GM10248 (cell line): ENCODE measurements at places on chromosomes 2 and 18.

- peak; percentile 5 for DNase-seq
Observed at GRCh38 chr2:89850881-89851582, 1159.6 kb downstream of the RPIA start.

DNA sequence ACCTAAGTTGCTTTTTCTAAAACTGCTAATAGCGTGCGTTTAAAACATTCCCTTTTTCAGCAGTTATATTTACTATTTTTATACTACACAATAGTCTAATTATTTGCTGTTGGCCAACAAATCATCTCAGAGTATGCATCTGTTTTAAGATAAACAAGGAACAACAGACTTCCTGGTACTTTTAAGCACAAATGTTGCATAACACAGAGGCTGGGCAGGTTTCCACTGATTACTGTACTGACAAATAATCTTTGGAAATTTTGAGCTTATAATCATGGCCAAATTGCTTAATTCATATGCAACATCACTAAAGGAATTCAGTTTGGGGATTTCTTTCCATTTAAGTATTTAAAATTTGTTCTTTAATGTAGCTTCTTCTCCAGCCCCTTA, 737.4 kb upstream of the SALL3 start:
- DNase-seq, result no peak

- no peak for DNase-seq
Observed at GRCh38 chr2:47043142-47043890, 111.8 kb downstream of the STPG4 start.

GRCh38 chr2:159798376-159798725, 343 bp upstream of the CD302 start:
- DNase-seq, result no peak

DNA sequence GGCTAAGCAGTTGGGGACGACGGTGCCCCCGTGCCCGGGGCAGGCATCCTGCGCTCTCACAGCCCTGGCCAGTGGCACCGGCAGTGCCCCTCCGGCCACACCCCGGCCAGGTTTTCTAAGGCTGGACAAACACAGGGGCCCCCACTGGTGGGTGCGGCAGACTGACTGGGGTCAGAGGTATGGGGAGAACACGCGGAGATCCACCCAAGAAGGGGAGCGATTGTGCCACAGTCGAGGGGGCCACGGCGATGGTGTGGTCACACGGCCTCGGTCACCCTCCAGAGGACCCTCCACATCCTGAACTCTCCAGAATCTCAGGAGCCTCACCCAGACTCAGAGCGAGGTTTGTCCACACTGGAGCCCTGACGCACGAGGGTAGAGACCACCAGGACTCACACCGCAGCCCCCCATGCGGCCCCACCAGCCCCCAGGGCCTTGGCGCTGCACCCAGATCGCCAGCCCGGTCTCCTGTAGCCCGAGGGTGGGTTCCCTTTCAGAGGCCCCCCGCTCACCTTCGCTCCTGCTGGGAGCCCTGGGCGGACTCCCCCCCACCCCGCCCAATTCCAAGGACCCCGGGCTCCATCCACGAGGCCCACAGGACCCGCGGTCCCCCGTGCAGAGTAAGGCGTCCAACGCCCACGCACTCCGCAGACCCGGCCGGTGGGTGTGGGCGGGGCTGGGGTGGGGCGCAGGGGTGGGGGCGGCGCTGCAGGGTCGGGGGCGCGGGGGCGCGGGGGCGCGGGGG, 15.2 kb downstream of the PDCD1 start:
- DNase-seq, result peak; percentile 28

GRCh38 chr2:237927986-237928385, 38.8 kb upstream of the UBE2F start:
- DNase-seq, result no peak

DNA sequence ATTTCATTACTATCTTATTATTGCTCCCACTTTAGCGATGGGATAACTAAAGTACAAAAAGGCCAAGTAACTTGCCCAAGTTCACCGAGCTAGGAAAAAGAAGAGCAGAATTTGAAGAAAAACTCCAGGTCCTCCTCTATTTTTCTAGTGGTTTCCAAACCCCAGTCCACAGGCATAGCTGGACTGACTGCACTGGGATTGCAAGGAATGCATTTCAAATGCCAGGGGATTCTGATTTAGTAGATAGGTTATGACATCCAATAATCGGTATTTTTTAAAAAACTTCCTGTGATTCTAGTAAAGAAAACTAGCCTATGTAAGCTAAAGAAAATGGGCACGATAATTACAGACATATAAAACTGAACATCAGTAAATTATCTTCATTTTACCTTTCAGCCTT, 62.7 kb upstream of the GALNT5 start:
- DNase-seq, result no peak

GRCh38 chr18:23450022-23450421, 3.1 kb upstream of the RIOK3 start:
- no peak for DNase-seq

DNA sequence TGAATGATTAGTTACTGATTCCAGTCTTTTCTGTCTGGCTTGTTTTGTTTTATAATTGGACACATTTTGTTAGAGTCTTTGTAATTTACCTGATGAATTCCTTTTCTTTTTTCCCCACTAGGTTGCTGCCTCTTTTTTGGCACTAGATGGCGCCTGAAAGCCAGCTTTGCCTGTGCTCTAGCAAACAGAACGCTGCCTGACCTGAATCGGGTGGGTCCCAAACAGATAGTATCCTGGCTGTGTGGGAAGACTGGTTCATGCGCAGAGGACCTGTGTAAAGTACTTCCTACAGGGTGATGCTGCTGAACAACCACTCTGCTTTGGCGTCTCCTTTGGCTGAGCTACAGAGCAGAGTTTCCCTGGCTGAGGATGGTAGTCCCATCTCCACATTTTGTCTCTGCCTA, 288.2 kb downstream of the IKZF2 start:
- DNase-seq, result peak; percentile 6

DNA sequence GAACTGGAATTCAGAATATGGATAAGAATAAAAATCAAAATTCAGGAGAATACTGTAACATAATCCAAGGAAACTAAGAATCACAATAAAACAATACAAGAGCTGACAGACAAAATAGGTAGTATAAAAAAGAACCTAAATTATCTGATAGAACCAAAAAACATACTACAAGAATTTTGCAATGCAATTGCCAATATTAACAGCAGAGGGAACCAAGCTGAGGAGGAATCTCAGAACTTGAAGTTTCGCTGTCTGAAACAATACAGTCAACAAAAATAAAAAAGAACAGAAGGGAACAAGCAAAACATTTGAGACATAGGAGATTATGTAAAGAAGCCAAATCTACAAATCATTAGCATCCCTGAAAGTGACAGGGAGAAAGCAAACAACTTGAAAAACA, 84.1 kb upstream of the GALNT13 start:
- DNase-seq, result no peak

DNA sequence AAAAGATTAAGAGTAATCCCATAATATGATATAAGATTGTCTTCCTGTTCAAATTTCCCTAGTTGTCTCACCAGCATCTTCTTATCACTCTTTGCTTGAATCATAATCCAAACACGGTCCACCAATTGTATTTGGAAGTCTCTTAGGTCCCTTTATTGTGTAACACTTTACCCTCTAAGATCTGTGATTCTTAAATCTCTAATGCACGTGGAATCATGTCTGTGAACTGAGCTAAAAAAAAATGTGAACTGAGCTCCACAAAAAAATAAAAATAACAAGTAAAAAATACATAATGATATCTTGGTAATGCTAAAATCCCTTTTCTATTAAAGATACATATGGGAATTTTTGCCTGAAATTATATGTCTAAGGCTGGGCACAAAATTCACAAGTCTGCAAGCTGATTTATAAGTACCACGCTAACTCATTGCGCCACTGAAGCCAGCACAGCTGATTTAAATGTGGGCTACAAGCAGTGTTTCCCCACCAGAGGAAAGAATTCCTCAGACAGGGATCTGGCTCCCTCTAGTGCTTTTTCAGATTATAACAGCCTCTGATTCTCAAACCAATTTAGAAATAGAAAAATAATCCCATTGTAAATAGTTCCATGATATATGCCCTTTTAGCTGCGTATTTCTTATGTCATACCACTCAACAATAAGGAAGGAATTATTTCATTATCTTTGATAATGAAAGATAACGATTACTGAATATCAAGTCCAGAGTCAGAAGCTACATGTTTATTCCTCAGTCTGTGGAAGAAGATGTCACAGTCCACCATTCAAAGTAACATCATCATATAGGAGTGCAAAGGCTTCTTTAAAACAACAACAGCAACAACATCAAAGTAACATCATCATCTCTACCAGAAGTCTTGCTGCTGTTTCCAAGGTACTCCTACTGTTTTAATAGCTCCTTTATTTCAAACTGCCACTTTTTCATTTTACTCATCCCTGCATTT, 22.9 kb downstream of the RBM43 start:
- DNase-seq, result peak; percentile 59

DNA sequence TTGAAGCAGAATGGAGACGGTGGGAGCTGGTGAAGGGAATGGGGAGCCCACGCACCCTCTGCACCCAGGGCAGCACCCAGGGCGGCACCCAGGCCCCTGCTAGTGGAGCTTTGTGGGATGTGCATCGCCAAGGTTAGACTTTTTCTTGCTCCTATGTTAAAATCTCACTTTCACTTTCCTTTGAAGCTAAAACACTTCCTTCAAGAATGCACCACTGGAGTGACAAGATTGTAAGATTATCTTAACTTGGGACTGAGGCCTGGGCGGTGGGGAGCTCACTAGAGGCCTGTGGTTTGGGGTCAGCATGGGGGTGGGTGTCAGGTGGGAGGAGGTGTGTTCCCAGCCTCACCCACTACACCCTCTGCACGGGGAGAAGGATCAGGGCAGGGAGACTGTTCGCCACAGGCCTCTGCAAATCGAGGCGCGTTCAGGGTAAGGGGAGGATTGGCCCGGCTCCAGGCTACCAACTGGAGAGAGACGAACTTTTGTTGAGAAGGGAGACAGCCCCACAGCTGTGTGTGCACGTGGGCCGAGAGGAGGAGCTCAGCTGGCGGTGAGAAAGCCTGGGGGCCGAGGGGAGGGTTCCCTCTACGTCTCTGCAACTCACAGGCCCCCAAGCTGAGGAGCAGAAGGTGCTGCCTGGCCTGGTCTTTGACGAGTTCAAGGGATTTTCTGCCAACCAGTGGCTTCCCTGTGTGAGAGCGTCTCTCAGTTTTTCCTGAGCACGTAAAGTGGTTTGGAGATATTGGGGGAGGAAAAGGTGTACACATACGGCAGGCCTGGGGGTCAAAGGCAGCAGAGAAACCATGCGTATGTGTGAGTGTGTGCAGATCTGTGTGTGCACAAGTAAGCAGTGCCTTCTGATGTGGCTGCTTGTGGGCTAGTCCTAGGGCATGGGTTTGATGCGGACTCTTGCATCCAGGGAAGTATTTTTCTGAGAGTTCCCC, 147.7 kb downstream of the KLHL29 start:
- DNase-seq, result peak; percentile 62

- DNase-seq, result no peak
Observed at GRCh38 chr2:145835665-145836064, 1315.7 kb upstream of the ZEB2 start.

DNA sequence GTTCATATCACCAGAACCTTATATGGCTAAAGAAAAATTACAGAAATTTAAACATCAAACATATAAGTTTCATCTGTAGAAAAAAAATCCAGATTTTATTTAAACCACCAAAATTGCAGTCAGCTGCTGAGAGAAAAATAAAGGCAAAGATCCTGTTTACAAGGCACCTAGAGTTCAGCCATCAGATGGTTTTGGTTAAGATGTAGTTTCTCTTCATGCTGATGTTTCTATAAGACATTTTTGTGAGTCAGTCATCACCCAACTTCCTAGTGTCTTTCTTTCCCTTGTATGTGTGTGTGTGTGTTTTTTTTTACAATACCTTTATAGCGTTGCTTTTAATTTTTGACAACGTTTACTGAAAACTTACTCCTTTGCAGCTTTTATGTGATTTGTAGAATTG, 26.1 kb upstream of the MMADHC start:
- DNase-seq, result no peak

DNA sequence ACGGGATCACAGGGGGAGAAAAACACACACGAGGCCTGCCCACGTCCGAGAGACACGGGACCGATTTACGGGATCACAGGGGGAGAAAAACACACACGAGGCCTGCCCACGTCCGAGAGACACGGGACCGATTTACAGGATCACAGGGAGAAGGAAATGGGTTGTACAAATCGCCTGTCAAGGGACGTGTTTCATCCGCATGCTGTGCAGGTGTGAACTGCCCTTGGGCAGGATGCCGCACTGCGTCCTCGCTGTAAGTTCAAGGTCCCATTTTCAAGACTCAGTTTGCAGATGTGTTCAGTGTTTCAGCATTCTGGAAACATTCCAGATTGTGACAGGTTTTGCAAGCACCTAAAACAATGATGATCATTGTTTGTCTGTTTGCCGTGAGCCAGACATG, 2.3 kb upstream of the KCNG2 start:
- DNase-seq, result no peak

DNA sequence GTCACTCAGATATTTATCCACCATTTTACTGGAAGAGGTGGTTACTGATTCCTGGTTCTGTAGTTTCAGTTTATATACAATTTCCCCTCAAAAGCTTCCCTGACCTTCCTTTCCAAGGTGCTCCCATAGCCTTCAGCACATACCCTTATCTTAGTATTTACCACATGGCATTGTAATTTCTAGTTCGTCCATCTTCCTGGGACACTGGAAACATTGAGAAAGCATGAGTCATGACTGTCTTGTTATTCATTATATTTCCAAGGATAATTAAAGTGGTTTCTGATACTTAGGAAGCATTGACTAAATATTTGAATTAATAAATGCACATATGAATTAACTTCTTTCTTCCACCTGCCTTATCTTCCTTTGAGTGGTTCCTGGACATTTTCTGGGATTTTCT, 203.8 kb downstream of the ETAA1 start:
- DNase-seq, result no peak

GRCh38 chr2:233385489-233386044, 31.3 kb downstream of the DGKD start:
- DNase-seq, result peak; percentile 69

- DNase-seq, result no peak
Observed at GRCh38 chr2:220628252-220628651, 943.9 kb downstream of the EPHA4 start.

- no peak for DNase-seq
Observed at GRCh38 chr2:184814421-184814820, 216.1 kb downstream of the ZNF804A start.

DNA sequence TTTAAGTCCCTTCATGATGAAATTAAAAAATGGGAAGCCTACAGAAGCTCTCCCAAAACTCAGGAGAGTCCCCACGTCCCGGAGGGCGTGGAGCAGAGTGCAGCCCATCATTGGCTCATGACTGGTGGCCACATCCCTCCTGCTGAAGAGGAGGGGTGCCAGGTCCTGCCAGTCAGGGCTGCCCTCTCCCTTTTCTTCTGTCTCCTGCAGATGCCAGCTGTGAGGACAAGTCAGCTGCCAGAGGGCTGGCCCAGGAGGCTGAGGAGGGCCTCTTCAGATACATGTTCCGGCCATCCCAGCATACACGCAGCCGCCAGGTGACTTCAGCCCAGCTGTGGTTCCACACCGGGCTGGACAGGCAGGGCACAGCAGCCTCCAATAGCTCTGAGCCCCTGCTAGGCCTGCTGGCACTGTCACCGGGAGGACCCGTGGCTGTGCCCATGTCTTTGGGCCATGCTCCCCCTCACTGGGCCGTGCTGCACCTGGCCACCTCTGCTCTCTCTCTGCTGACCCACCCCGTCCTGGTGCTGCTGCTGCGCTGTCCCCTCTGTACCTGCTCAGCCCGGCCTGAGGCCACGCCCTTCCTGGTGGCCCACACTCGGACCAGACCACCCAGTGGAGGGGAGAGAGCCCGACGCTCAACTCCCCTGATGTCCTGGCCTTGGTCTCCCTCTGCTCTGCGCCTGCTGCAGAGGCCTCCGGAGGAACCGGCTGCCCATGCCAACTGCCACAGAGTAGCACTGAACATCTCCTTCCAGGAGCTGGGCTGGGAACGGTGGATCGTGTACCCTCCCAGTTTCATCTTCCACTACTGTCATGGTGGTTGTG, 2.6 kb downstream of the INHA start:
- no peak for DNase-seq
